Upper lobe of left lung (tissue), 6 donors: ENCODE measurements at places on chromosomes 5 and 9.

- H3K36me3 ChIP-seq, result no peaks in the 10 kb centered on the region
- no peaks in the 10 kb centered on the region for H3K27me3 ChIP-seq
- H3K4me3 ChIP-seq, result no peak overlapping the region
- H3K27ac ChIP-seq, result no peak overlapping the region
- peaks cover 2% of the 10 kb centered on the region for H3K4me1 ChIP-seq
Measured at GRCh38 chr5:14129123-14129522, 14.0 kb upstream of the TRIO start.

DNA sequence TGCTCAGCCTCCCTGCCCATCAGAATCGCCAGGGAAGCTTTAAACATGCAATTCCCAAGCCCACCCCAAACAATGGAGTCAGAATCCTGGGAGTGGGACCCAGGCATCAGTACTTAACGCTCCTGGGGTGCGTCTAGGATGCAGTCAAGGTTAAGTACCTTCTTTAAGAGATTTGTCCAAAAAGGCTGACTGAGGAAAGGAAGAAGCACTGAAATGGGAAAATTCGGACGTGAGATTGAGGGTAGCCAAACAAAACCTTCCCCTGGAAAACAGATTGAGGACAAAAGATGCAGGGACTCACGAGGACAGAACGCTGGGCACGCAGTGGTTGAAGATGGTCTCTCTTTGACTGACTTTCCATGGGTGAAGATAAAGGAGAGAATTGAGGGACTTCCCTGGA is 143.5 kb downstream of the MTX3 start:
- no peak overlapping the region for H3K27ac ChIP-seq
- no peaks in the 10 kb centered on the region for H3K4me1 ChIP-seq
- no peaks in the 10 kb centered on the region for H3K36me3 ChIP-seq
- H3K27me3 ChIP-seq, result no peaks in the 10 kb centered on the region

DNA sequence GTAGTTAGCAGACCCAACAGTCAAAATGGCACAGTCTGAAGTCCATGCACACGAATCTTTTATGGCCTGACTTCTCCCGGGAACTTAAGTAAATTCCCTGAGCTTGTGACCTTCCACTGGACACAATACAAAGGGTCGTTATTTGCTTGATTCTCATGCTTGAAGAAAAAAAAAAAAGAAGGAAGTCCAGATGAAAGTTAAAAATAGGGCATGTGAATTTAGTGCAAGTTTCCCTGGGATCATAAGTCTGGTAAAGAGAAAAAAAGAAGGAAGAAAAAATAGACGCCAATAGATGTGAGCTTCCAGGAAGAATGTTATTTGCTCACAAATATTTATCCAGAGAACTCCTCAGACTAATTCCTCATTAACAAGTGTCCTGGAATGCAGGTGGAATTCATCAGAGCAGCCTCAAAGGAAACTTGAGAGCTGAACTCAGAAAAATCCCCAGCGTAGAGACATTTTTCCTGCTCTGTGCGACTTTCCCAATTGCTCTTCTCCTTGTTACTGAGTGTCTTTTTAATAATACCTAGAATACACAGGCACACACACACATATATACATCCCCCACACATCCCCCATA is 616.3 kb downstream of the EBF1 start:
- no peak overlapping the region for H3K4me3 ChIP-seq
- no peaks in the 10 kb centered on the region for H3K36me3 ChIP-seq
- peaks cover 8% of the 10 kb centered on the region for H3K4me1 ChIP-seq

GRCh38 chr9:95505072-95505716 is 11.6 kb downstream of the PTCH1 start:
- H3K27me3 ChIP-seq, result no peaks in the 10 kb centered on the region
- no peaks in the 10 kb centered on the region for H3K36me3 ChIP-seq
- no peak overlapping the region for H3K27ac ChIP-seq
- peak overlapping the region; percentile 94 for H3K4me3 ChIP-seq
- DNase-seq, result no peak

DNA sequence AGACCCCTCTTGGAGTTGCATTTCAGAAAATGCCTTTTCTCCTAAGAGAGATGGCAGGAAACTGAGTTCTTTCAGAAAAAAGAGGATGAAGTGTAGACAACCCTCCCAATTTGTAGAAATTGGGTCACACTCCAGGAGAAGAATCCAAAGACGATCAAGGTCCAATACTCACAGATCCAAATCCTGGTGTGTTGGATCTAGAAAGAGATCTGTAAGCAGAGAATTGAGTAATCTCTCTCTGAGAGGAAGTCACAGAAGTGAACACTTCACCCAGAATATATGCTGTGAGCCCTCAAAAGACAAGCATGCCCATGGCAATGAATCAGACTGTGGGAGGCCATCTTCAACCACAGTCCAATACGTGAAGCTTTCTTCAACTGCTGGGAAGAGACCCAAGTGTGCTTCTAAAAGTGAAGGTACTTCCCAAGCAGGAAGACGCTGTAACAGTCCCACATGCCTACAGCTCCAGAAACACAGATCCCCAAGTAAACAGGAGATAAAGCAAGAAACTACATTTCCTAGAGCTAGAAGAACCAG is 182.7 kb downstream of the SMC2 start:
- no peak for DNase-seq
- no peaks in the 10 kb centered on the region for H3K4me1 ChIP-seq
- no peak overlapping the region for H3K4me3 ChIP-seq

DNA sequence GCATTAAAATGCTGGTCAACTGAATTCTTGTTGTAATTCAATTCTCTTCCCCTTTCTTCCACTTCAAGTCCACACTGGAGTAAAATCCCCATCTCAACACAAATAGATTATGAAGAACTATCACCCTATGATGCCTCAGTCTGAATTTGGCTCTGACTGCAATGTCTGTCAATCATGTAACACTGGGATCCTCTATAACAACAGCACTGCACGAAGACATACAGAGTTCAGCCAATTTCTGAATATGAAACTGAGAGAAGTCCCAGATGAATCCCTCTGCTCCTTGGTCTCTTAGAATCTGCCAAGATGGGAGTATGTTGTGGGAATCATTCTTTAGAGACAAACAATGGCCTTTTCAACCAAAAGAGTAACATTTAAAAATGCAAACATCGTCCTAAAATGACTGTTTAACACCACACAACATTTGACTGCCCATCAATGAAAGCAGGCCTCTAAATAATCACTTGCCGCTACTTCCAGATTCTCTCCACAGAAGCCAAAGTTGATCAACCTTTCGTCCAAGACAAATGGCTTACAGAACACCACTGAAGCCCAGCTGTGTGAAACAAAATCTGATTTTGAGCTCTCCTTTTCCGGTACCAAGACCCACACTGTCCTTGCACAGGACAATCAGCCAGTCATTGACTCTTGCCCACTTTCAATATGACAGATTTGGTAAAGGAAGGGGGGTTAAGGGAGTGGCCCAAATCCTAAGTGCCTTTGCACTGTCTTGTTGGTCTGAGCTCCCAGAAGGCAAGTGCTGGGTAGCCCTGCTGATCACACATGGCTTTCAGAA is 258.0 kb downstream of the EBF1 start:
- H3K4me1 ChIP-seq, result no peaks in the 10 kb centered on the region
- DNase-seq, result no peak
- H3K27ac ChIP-seq, result no peak overlapping the region
- H3K4me3 ChIP-seq, result no peak overlapping the region
- no peaks in the 10 kb centered on the region for H3K36me3 ChIP-seq

DNA sequence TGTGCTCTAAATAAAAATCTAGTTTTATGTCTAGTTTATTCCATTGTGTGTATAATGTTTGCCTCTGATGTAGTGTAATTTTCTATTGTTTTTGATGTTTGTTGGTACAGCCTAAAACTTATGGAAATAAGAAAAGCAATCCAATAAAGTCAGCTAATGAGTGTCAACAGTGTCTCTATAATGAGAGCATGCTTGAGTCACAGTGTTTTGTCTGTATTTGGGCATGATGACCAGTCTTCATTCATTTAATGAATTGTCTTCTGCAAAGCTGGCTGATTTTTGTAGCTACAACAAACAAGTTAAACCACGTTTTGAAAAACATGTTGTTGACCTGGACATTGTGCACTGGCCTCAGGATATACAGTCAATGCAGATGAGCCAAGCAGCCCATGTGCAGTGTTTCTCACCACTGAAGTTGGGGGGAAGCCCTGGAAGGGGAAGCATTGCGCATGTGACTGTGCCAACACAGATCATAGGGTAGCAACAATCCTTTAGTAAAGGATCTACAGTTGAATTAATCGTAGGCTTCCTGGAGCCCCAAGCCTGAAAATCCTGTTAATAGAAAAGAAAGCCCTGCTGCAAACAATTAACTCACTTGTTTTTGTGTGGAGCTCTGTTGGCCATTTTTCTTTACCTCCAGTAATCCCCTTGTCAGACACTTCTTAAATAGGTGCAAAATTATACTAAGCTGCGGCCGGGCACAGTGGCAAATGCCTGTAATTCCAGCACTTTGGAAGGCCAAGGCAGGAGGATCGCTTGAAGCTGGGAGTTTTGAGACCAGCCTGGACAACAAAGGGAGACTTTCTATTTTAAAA is 88.0 kb downstream of the INIP start:
- no peaks in the 10 kb centered on the region for H3K36me3 ChIP-seq
- H3K27ac ChIP-seq, result no peak overlapping the region
- DNase-seq, result no peak
- H3K4me3 ChIP-seq, result no peak overlapping the region
- no peaks in the 10 kb centered on the region for H3K4me1 ChIP-seq
- H3K27me3 ChIP-seq, result no peaks in the 10 kb centered on the region

DNA sequence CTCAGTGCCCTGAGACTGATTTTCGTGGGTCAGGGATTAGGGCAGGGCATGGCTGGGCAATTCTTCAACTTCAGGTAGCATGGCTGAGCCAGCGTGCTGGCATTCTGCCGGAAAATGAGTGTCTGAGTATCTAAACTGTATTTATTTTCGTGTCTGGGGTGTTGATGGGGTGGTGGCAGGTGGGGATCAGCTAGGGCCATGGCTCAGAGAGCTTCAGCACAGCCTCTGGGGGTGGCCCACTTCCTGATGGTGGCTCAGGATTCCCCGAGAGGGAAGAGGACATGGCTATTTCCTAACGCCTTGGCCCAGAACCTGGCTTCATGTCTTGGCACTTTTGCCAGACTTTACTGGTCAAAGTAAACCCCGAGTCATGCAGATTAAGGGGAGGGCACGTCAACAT is 260.5 kb downstream of the GADD45G start:
- no peak overlapping the region for H3K4me3 ChIP-seq
- no peaks in the 10 kb centered on the region for H3K36me3 ChIP-seq
- no peaks in the 10 kb centered on the region for H3K4me1 ChIP-seq
- no peaks in the 10 kb centered on the region for H3K27me3 ChIP-seq
- no peak for DNase-seq

GRCh38 chr9:93261735-93262523 is 78.0 kb downstream of the WNK2 start:
- no peaks in the 10 kb centered on the region for H3K4me1 ChIP-seq
- no peak overlapping the region for H3K27ac ChIP-seq
- H3K4me3 ChIP-seq, result no peak overlapping the region
- no peak for DNase-seq

DNA sequence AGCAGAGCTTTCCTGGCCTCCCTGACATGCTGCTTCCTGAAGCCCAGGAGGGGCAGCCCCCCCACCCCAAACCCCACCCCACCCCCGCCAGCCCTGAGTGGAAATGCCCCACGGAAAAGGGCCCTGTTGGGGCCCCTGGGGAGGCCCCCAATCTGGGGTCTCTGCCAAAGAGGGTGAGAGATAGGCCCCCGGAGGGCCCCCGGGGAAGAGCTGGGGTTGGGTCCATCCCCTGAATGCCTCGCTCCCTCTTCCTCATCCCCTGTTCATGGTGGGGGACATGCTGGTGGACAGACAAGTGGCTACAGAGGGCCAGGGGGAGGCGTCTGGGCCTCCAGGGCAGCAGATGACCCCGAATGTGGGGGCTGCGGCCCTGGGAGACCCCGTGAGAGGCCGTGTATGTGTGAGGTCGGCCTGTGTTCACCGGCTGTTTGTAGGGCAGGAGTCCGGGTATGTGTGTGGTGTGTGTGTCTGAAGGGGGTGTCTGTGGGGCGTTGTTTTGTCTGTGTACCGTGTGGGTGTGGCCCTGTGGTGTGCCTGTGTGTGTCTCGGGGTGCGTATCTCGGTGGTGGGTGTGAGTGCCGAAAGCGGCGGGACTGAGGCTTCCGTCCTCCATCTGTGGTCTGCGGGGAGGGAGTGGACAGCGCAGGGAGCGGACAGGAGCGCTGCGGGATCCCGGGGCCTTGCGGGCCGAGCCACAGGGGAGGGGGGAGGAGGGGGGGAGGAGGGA is 11.3 kb downstream of the C9orf50 start:
- peaks cover 42% of the 10 kb centered on the region for H3K4me1 ChIP-seq
- peak; percentile 60 for DNase-seq
- no peaks in the 10 kb centered on the region for H3K36me3 ChIP-seq
- peak overlapping the region; percentile 85 for H3K4me3 ChIP-seq
- no peaks in the 10 kb centered on the region for H3K27me3 ChIP-seq
